ENCODE measurements at places on chromosomes 4 and X. TPM values are rescaled to one million over a fixed set of nuclear protein-coding genes. Genes with fewer than 3 reads are reported as not detected.

- no peak for DNase-seq
- no peaks in the 10 kb centered on the region for H3K4me1 ChIP-seq
- no peak overlapping the region for H3K4me3 ChIP-seq
These were observed 656.9 kb upstream of the CPEB2 start for GRCh38 chr4:14345356-14345775.

DNA sequence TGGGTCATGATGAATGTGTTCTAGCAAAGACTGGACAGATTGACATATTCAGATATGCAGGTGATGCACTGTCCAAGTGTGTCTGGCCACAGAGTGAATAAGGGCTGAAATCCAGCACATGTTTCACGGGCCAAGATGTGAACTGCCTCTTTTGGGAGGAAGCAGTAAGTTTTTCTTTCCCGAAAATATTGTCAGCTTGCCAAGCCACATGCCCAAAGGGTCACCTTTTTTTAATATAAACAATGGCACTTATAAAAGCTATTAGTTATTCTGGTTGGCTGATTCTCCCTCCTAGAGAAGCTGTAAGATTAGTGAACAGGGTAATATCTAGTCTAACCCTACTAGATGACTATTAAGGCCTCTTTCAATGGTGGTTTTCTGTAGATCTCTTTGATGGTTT lies 1.5 kb upstream of the EDNRA start:
- no peak overlapping the region for H3K4me3 ChIP-seq
- H3K27ac ChIP-seq = no peak overlapping the region
- no peak for DNase-seq
- peaks cover 7% of the 10 kb centered on the region for H3K4me1 ChIP-seq
- no peaks in the 10 kb centered on the region for H3K36me3 ChIP-seq

- no peaks in the 10 kb centered on the region for H3K4me1 ChIP-seq
- H3K36me3 ChIP-seq = no peaks in the 10 kb centered on the region
- H3K4me3 ChIP-seq = no peak overlapping the region
- DNase-seq = no peak
- H3K27me3 ChIP-seq = no peaks in the 10 kb centered on the region
- no peak overlapping the region for H3K27ac ChIP-seq
These were observed 26.6 kb downstream of the TRIML2 start for GRCh38 chr4:188082796-188083195.

- H3K36me3 ChIP-seq = peaks cover 39% of the 10 kb centered on the region
- H3K27ac ChIP-seq = peak overlapping the region; percentile 96
- H3K4me3 ChIP-seq = peak overlapping the region; percentile 98
- H3K4me1 ChIP-seq = peaks cover 63% of the 10 kb centered on the region
These were observed 733 bp upstream of the NAA15 start for GRCh38 chr4:139300431-139301112.

NAA15 gene
- total RNA-seq = 64.3 TPM

- H3K27ac ChIP-seq = no peak overlapping the region
- no peaks in the 10 kb centered on the region for H3K27me3 ChIP-seq
- no peaks in the 10 kb centered on the region for H3K36me3 ChIP-seq
- no peak for DNase-seq
- H3K4me1 ChIP-seq = no peaks in the 10 kb centered on the region
These were observed 338.7 kb downstream of the PCDH18 start for GRCh38 chr4:137193564-137193963.

MAGEA2B gene
- total RNA-seq = not detected

- peak overlapping the region; percentile 81 for H3K4me3 ChIP-seq
- H3K36me3 ChIP-seq = peaks cover 7% of the 10 kb centered on the region
- peak overlapping the region; percentile 97 for H3K27ac ChIP-seq
- no peaks in the 10 kb centered on the region for H3K27me3 ChIP-seq
- DNase-seq = peak; percentile 73
These were observed 4.6 kb downstream of the TXK start for GRCh38 chr4:48129307-48130014.
